Thoracic aorta (tissue), 2 donors: ENCODE measurements at places on chromosomes 7 and 10. TPM values are rescaled to one million over a fixed set of nuclear protein-coding genes. Genes with fewer than 3 reads are reported as not detected.

- H3K4me1 ChIP-seq: peaks cover under 1% of the 10 kb centered on the region
- no peak overlapping the region for H3K27ac ChIP-seq
- no peak for DNase-seq
- no peaks in the 10 kb centered on the region for H3K27me3 ChIP-seq
- no peaks in the 10 kb centered on the region for H3K36me3 ChIP-seq
- no peak overlapping the region for H3K4me3 ChIP-seq
Measured at GRCh38 chr7:155469-155900, 36.9 kb upstream of the FAM20C start.

DNA sequence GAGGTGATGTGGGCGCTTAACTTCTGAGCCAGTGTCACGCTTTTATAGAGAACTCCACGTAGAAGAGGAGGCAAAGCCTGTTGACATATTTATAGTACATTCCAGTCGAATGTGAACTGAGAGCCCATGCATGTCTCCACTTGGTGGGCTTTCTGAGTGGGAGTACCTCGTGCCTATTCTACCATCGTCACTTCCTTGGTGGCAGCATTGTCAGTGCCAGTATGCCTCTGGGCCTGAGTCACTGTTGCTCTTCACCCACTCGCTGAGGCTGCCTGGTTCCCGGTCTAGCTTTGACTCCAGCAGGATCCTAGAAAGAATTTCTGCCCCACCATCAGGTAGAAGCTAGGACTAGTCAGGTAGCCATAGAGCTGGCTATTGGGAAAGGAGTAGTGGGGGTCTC, 30.0 kb upstream of the CDH23 start:
- no peaks in the 10 kb centered on the region for H3K27me3 ChIP-seq
- H3K4me1 ChIP-seq: no peaks in the 10 kb centered on the region
- no peak overlapping the region for H3K27ac ChIP-seq
- DNase-seq: no peak

DNA sequence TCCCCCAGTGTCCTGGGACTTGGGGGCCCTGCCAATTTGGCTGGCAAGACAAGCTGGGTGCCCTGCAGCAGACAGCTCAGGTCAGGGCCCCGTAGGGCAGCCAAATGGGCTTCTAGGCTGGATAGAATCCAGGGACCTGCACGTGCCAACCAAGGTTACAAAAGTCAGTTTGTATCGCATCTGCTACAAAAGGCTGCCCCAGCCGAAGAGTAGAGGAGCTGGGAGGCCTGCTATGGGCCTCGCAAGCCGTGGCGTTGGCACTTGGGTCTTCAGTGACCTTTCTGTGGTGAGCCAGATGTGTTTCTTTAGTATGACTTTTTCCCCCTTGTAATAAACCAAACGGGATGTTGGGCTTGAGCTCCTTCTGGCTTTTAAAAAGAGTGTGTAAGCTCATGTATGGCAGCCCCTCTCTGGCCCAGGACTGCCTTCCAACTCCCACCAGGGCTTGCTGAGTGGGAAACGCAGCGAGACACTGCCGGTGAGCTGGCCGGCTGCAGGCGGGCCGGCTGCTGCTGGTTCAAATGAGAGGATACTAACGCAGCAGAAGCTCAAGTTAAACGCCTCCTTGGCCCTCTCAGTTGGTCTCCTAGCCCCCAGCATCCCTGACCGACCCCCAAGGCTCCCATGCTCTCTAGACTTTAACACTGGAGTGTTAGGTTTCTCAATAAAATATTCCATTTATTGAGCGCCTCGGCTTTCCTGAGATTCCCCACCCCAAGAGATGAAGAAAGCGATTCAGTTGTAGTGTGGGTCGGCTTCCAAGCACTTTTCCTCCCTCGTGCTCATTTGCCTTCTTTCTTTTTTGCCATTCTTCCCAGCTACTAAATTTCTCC, 3.1 kb upstream of the HOXA10 start:
- peaks cover 30% of the 10 kb centered on the region for H3K27me3 ChIP-seq
- H3K27ac ChIP-seq: no peak overlapping the region
- peaks cover 15% of the 10 kb centered on the region for H3K4me1 ChIP-seq
- no peak overlapping the region for H3K4me3 ChIP-seq
- no peak for DNase-seq

GRCh38 chr10:129799942-129800341, 164.1 kb downstream of the EBF3 start:
- no peaks in the 10 kb centered on the region for H3K27me3 ChIP-seq
- no peaks in the 10 kb centered on the region for H3K36me3 ChIP-seq
- DNase-seq: no peak
- no peak overlapping the region for H3K4me3 ChIP-seq

The TMEM130 gene
- total RNA-seq: 57.0 TPM

GRCh38 chr10:97063983-97064837, 121.5 kb downstream of the SLIT1 start:
- H3K4me1 ChIP-seq: no peaks in the 10 kb centered on the region
- no peak overlapping the region for H3K27ac ChIP-seq
- H3K36me3 ChIP-seq: no peaks in the 10 kb centered on the region
- no peak for DNase-seq

The TUBB8 gene
- total RNA-seq: not detected

GRCh38 chr7:2100278-2101208, 132.2 kb downstream of the MAD1L1 start:
- no peak overlapping the region for H3K27ac ChIP-seq
- no peak overlapping the region for H3K4me3 ChIP-seq
- H3K4me1 ChIP-seq: peaks cover 8% of the 10 kb centered on the region
- no peaks in the 10 kb centered on the region for H3K27me3 ChIP-seq
- H3K36me3 ChIP-seq: no peaks in the 10 kb centered on the region

- no peaks in the 10 kb centered on the region for H3K27me3 ChIP-seq
- H3K4me1 ChIP-seq: no peaks in the 10 kb centered on the region
Measured at GRCh38 chr7:135736586-135737305, 8.8 kb upstream of the SLC13A4 start.

GRCh38 chr10:80133206-80133605, 676 bp downstream of the PLAC9 start:
- peak overlapping the region; percentile 82 for H3K4me3 ChIP-seq
- H3K36me3 ChIP-seq: no peaks in the 10 kb centered on the region
- peak overlapping the region; percentile 44 for H3K27ac ChIP-seq

DNA sequence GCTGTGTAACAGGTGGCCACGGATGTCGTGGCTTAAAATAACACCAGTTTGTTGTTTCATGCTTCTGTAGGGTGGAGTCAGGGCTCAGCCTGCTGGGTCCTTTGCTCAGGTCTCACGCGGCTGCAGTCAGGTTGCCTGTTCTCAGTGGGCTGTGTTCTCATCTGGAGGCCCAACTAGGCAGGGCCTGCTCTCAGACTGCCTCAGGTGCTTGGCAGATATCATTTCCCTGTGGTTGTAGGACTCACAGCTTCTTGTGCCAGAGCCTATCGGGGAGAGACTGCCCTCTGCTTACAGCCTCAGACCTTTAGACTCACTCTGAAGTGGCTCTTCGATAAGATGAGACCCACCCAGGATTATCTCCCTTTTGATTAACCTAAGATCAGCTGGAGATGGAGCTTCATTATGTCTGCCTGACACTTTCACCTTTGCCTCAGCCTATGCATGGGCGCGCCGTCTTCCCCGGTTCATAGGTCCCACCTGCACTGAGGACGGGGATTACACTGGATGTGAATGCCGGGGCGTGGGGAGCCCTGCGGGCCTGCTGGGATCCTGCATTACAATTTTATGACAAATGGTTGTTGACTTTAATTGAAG, 55.3 kb downstream of the INPP5A start:
- no peak for DNase-seq
- no peak overlapping the region for H3K4me3 ChIP-seq
- peak overlapping the region; percentile 88 for H3K27ac ChIP-seq
- H3K27me3 ChIP-seq: no peaks in the 10 kb centered on the region
- no peaks in the 10 kb centered on the region for H3K36me3 ChIP-seq
- peaks cover 96% of the 10 kb centered on the region for H3K4me1 ChIP-seq

DNA sequence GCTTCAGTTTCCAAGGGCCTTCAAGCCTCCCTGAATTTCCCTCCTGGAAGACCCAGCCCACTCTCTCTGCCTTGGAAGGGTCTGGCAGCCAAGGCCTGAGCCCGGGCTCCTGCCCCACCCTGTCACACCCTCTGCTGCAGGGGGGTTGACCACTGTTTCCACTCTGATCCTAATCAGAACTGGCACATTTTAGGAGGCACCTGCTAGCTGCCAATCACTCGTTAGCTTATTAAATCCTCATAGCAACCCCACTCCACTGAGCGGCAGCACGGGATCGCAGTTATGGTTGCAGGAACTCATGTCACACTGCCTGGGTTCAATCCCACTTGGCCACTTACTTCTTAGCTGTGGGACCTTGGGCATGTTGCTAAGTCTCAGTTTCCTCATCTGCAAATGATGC, 12.9 kb downstream of the HSPB1 start:
- H3K36me3 ChIP-seq: no peaks in the 10 kb centered on the region
- no peak overlapping the region for H3K4me3 ChIP-seq
- H3K4me1 ChIP-seq: peaks cover 3% of the 10 kb centered on the region
- no peaks in the 10 kb centered on the region for H3K27me3 ChIP-seq
- no peak for DNase-seq
- H3K27ac ChIP-seq: no peak overlapping the region

- DNase-seq: no peak
- no peak overlapping the region for H3K27ac ChIP-seq
- H3K4me3 ChIP-seq: no peak overlapping the region
- no peaks in the 10 kb centered on the region for H3K27me3 ChIP-seq
Measured at GRCh38 chr7:65798111-65799075, 74.5 kb upstream of the VKORC1L1 start.

DNA sequence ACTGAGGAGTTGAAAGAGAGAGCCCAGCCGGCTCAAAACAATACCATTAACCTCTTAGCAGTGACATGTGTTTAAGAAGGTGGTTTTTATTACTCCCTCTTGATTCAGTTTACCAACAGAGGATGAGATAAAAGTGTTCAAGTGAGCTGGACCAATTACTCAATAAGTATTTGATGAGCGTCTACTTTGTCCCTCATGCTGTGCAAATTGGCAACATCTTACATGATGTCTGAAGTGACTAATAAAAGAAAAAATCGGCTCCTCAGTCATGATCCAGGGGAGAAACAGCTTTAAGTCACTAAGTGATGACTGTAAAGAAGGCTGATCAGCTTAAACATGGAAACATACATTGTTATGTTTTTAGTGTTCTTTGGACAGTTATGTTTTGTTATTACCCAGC, 7.8 kb downstream of the WNT16 start:
- H3K4me1 ChIP-seq: no peaks in the 10 kb centered on the region
- no peak for DNase-seq
- peaks cover 4% of the 10 kb centered on the region for H3K27me3 ChIP-seq
- no peak overlapping the region for H3K4me3 ChIP-seq
- H3K36me3 ChIP-seq: no peaks in the 10 kb centered on the region
- H3K27ac ChIP-seq: no peak overlapping the region

DNA sequence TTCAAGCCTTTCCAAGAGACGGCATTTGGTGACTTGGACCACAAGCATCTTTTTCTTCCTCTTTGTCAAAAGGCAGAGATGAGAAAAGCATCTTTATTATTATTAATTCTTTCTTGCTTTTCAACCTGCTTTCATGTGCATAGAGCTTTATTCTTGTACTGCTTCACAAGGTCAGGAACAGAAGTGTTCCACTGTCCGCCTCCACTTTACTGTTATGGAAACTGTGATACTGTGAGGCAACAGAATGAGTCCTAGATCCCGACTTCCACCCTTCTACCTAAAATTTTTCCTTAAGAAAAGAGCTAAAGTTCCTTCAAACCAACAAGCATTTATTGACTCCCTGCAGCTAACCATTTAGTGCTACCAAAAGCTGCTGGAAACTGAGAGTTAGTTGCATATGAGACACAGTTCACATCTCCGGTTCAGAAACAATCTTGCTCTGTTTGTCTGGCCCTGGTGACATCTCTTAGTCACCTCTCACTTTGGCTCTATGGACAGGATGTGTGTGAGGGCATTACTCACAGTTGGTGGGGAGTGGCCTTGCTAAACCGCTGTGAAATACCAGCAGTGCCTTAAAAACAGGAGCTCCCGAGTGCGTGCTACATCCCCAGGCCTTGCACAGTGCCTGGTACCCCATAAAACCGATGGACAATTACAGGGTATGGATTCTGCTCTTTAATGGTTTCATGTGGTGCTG, 77.1 kb upstream of the TRIL start:
- H3K27me3 ChIP-seq: no peaks in the 10 kb centered on the region
- no peak overlapping the region for H3K27ac ChIP-seq
- H3K4me3 ChIP-seq: no peak overlapping the region
- H3K36me3 ChIP-seq: no peaks in the 10 kb centered on the region

DNA sequence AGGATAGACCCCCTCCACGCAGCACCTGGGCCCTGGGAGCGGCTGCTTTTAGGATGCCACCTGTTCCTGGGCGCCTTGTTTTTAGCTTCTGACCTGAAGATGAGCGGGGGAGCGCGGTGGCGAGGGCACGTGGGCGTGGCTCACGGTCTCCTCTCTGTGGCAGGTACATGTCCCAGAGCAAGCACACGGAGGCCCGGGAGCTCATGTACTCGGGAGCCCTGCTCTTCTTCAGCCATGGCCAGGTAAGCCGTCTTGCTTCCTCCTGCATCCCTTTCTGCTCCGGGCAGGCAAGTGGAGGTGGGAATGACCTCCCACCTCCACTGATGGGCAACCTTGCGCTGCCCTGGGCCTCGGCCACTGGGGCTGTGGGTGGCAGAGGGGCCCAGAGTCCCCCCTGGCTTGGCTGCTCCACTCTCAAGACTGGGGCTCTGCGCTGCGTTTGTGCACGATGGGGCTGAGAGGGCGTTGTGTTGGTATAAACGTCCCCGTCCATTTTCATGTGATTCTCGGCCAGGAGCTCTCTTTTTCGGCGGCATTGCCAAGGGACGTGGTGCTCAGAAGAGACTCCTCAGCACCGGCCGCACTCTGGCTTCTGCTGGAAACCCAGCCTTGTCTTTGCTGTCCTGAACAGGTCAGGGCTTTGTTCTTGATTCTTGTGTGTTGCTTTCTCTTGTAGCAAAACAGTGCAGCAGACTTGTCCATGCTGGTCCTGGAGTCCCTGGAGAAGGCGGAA, 9.7 kb downstream of the GET4 start:
- H3K36me3 ChIP-seq: peaks cover 39% of the 10 kb centered on the region
- H3K27ac ChIP-seq: no peak overlapping the region
- no peaks in the 10 kb centered on the region for H3K27me3 ChIP-seq
- H3K4me3 ChIP-seq: no peak overlapping the region
- H3K4me1 ChIP-seq: peaks cover 21% of the 10 kb centered on the region
- DNase-seq: no peak

The C10orf90 gene
- total RNA-seq: not detected

- no peak for DNase-seq
- H3K27ac ChIP-seq: no peak overlapping the region
- no peak overlapping the region for H3K4me3 ChIP-seq
Measured at GRCh38 chr7:386385-386784, 96.4 kb downstream of the FOXL3 start.

GRCh38 chr7:44210107-44210506, 9.3 kb downstream of the YKT6 start:
- no peaks in the 10 kb centered on the region for H3K4me1 ChIP-seq
- H3K27ac ChIP-seq: no peak overlapping the region
